ENCODE measurements at places on chromosomes 2 and 18. TPM values are rescaled to one million over a fixed set of nuclear protein-coding genes. Genes with fewer than 3 reads are reported as not detected.

TFPI gene
- 0.60 TPM for total RNA-seq

KIAA2012 gene
- total RNA-seq, result not detected

RAPGEF4 gene
- 0.31 TPM for total RNA-seq

TRIM43 gene
- not detected for total RNA-seq

ABCG8 gene
- total RNA-seq, result not detected

KYNU gene
- not detected for total RNA-seq

GALNT13 gene
- total RNA-seq, result not detected

PMAIP1 gene
- total RNA-seq, result 57.2 TPM

ATG9A gene
- 55.3 TPM for total RNA-seq

TGFBRAP1 gene
- 23.1 TPM for total RNA-seq

PLA2R1 gene
- total RNA-seq, result not detected

CREG2 gene
- total RNA-seq, result not detected

TBR1 gene
- 0.05 TPM for total RNA-seq

RTP5 gene
- not detected for total RNA-seq

ATP6V1B1 gene
- not detected for total RNA-seq

CDK15 gene
- not detected for total RNA-seq

RAB11FIP5 gene
- 12.1 TPM for total RNA-seq

ATP5MC3 gene
- 380 TPM for total RNA-seq

EFEMP1 gene
- not detected for total RNA-seq

Measured in activated T-helper 1 cell treated with anti-CD3 and anti-CD28 coated beads, Interleukin-12 subunit alpha, Interleukin-12 subunit beta, Interleukin-2, Interleukin-4 antibody, amounts not matched to agents 30 ng/mL and 10 ng/mL and 1 ng/mL, durations not matched to agents 14 hours and 24 hours and 36 hours (primary cell).